Activated CD4-positive, alpha-beta memory T cell treated with anti-CD3 and anti-CD28 coated beads, Interleukin-2, amount 10 ng/mL, durations not matched to agents 7 days and 5 days (primary cell): ENCODE measurements at places on chromosomes 16 and 17. TPM values are rescaled to one million over a fixed set of nuclear protein-coding genes. Genes with fewer than 3 reads are reported as not detected.

DNA sequence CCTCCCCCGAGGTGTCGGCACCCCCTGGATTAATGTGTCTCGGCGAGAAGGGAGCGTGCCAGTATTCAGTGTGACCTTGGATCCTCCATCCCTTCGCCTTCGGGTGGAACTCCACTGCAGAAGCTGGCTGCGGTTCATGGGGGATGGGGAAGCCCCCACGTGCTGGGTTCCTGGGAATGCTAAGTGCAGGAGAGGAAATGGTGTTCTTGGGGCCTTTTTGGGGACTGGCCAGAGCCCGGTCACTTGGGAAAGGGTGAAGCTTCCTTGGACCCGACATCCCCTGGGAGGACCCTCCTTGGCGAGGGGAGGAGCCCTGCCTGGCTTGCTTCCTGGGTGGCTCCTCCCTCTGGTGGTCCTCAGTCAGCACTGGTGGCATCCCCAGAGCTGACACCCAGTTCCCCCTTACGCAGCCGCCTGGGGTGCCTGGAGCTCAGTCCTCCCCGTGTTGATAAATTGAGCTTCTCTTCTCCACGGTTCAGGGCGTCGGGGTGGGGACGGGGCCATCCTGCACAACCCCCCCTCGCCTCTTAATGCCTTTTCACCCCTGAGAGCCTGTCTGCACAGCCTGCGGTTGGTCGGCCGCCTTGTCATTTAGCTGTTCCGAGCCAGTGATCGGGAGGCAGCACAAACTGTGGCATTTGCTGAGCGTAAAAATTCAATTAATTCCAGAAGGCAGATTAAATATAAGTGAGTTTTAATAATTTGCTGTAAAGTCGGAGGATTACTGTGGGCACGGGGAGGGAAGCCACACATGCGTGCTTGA is 30.7 kb upstream of the GSE1 start:
- no peak for DNase-seq

DNA sequence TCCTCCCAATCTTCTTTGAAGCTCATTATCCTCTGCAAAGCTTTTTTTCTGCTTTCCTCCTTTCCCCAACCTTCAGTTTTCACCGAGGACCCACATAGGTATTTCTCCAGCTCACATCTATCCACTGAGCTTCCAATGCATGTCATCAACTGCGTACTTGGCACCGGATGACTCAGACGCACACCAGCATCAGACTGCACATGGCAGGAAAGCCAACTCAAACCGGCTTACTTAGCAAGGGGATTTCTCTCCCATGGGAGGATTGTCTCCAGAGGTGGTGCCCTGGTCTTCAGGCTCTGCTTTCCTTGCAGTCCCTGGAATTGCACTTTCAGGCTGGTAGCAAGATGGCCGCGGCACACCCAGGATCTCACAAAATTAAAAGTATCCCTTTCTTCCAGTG is 1.7 kb upstream of the AKTIP start:
- peak; percentile 31 for DNase-seq

DNA sequence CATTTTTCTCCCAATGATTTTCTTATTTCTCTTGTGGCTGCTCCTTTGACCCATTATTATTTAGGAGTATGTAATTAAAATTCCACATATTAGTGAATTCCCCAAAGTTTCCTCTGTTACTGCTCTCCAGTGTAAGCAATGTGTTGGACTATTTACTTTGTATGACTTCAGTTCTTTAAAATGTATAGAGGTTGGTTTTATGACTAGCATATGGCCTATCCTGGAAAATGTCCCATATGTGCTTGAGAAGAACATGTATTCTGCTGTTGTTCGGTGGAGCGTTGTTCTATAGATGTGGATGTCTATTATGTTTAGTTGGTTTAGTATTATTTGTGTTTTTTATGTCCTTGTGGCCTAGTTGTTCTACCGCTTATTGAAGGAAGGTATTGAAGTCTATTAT is 6.0 kb upstream of the NT5M start:
- DNase-seq = no peak

GRCh38 chr17:17567631-17568030 is 23.9 kb downstream of the PEMT start:
- no peak for DNase-seq

DNA sequence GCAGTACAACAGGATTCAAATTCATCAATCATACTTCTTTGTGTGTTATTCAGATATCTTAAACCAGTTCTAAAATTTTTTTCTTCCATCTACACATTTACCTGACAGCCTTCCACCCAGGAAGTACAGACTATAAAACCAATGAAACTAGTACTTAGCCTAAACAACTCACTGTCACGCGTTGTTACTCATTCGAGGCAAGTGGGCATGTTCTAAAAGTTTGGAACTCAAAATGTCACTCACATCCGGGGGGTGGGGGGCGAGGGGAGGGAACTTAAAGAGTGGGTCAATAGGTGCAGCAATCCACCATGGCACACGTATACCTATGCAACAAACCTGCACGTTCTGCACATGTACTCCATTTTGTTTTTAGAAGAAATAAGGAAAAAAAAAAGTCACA is 90.4 kb upstream of the PLEKHM1 start:
- no peak for DNase-seq

DNA sequence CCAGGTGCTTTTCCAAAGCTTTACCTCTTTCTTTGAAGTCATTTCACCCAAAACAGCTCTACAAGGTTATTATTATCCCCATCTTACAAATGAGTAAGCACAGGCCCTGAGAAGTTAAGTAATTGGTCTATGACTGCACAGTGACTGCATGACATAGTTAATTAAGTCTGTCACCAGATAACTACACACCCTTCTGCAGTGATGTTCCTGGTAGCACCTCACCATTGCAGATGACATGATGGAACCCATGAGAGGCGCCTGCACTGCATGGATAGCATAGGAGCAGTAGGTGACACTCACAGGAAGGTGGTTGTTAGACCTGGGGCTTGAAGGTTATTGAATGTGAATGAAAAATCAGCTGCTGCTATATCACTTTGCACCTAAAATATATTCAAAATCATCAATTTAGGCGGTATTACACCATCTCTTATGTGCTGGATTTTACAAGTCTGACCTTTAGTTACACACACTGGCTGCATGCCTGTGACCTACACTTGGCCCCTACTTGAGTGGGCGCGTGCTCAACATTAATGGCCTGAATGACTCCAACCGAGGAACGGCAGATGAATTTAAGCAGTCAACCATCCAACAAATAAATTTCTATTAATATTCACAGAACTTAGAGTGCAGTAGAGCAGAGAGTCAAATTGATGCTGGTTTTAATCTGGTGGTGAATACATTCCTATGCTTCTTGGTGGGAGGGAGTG is 239.6 kb downstream of the CDH11 start:
- no peak for DNase-seq

DNA sequence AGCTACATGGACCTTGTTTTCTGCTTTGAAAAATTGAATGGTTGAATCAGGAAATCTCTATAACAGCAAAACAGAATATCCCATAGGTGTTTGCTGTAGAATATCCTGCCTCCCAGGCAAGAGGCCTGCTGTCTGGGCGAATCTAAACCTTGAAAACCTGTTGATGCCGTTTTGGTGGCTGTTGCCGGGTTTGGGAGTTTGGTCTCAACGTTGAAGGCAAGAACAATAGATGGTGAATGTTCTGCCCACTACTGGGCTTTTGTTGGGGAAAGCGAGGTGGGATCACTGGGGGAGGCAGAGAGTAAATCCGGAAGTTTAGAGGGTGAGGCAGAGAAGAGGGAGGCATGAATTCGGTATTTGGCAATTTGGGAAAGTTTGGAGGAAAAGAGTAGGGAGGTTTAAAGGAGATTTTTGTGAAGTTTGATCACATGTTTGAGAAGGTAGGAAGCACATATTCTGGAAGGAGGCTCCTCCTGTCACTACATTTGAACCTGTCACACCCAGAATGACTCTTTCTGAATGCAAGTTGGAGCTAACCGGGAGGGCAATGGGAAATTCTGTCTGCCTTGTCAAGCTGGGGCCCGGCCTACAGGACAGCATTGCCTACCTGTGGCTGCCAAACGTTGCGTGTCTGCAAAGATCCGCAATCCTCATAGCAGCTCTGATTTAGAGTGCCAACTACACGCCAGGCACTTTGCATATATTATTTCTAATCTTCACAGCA is 46.5 kb downstream of the GPRC5B start:
- DNase-seq = no peak

GRCh38 chr16:90046122-90046970 is 27.1 kb upstream of the DBNDD1 start:
- DNase-seq = no peak

DNA sequence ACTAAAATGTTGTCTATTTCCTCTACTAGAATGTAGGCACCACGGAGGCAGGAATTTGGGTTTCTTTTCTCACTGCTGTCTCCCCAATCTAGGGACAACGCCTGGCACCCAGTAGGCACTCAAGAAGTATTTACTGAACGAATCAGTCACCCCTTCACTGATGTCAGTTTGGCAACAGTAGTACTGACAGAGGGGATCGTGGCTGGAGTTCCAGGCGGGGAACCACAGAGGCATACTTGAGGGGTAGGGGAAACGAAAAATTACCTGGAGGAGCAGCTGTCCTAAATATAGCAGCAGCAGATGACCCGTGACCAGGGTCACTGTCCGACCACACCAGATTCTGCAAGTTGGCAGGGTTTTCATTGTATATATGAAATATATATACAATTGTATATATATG is 33.3 kb downstream of the TRIM25 start:
- no peak for DNase-seq

GRCh38 chr16:12420661-12421209 is 383.0 kb downstream of the CPPED1 start:
- no peak for DNase-seq

DNA sequence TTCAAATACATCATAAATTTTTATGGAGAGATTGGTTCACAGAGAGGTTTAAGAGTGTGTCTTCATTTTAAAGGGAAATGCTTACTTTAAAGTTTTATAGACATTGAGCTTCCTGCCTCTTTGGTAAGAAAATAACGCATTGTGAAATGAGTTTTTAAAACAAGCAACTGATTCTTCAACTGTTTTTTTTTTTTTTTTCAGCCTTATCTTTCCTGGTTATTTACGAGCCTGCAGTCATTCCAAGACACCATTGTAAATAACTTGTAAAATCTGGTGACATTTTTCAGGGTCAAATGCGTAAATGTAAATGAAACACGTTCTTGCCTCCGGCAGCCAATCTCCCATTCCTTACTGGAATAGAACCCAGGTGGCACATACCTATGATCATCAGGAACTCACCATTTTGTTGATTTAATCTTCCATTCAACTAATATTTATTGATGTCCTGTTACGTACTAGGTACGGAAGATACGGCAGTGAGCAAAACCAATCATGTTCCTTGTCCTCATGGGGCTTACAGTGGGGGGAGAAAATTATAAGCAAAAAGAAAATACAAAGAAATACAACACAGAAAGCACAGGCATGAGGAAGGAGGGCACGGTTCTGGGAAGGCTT is 33.2 kb upstream of the CDYL2 start:
- DNase-seq = no peak

DNA sequence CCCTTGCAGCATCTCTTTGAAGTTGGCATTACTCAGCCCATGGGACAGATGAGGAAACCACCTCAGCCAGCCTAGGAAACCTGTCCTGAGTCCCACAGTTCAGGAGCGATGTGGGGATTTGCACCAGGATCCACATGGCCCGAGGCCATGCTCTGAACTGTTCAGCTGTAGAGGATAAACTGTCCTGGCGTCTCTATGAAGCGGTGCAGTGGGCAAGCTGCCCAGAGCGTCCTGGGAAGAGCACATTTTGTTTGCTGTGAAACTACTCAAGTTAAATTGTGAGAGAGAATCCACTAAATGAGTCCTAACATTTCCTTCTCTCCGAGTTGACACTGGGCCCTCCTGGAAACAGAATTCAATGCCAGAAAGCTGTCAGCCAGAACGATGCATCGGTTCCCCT is 276.6 kb upstream of the TNRC6C start:
- no peak for DNase-seq

DNA sequence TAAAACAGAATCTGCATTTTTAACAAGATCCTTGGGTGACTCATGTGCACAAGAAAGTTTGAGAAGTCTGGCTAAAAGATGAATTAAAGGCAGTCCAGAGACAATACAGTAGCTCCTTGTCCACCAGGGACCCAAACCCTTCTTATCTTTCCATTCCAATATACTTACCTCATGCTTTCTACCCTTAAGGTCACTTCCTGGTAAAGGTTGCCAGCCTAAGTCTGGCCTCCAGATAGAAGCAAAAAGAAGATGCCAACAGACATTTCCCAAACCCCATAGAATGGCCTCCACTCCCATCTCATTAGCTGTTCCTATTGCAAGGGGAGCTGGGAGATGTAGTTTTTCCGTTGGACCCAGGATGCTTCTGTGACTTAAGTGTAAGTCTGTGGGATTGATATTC is 101.4 kb upstream of the XYLT1 start:
- no peak for DNase-seq

DNA sequence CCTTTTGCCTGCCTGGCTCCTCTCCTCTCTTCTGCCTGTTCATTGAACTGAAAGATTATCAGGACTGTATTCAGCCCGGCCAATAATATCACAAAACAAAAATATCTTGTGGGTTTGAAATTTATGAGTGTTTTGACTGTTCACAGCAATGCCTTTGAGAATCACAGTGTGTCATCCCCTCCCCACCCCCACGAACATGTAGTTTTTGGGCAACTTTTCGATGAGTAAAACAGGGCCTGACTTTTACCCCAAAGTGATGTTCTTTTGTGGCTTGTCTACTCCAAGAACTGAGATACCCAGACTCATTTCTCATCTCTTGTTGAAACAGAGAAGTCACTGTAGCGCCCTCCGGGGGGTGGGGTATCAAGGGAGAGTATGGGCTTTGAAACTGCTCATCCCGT is 675.7 kb downstream of the WWOX start:
- peak; percentile 72 for DNase-seq

GRCh38 chr17:72931163-72931562 is 161.3 kb downstream of the SLC39A11 start:
- DNase-seq = peak; percentile 18

DNA sequence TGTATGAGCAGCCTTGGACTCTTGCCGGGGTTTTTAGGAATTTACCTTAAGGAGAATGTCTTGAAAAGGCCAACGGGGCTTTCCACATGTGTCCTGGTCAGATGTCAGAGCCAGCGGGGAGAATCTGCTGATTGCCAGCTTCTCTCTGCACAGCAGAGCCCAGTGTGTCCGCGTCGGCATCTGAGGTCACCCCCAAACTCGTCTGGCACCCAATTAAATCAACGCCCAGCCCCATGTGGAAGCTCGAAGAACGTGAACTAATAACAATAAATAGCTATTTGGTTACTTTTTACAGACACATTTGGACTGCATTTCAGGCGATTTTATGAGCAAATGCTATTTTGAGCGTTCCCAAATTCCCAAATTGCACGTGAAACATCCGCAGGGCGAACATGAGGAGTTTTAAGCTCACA is 303.5 kb downstream of the FOXL1 start:
- no peak for DNase-seq

- DNase-seq = no peak
Measured at GRCh38 chr16:53678155-53678554, 25.5 kb downstream of the RPGRIP1L start.

CFAP119 gene
- total RNA-seq = 4.1 TPM

TBC1D3H gene
- total RNA-seq = not detected

EIF3C gene
- total RNA-seq = 415 TPM

ASIC2 gene
- not detected for total RNA-seq

KRTAP4-1 gene
- not detected for total RNA-seq

HSF4 gene
- 107 TPM for total RNA-seq
